Sigmoid colon (tissue), 7 donors: ENCODE measurements at places on chromosomes 11 and 22. TPM values are rescaled to one million over a fixed set of nuclear protein-coding genes. Genes with fewer than 3 reads are reported as not detected.
A peak's percentile ranks its signal among the peaks of the same experiment; 100 is the strongest.

Gene MS4A6E
- polyA plus RNA-seq = not detected

GRCh38 chr11:34160049-34160721 lies 54.8 kb downstream of the NAT10 start:
- DNase-seq = no peak

Gene HSCB
- polyA plus RNA-seq = 16.6 TPM

Gene SYT7
- 8.4 TPM for polyA plus RNA-seq

- no peak for DNase-seq
These were observed 238.8 kb downstream of the TTC28 start for GRCh38 chr22:28440592-28441390.

DNA sequence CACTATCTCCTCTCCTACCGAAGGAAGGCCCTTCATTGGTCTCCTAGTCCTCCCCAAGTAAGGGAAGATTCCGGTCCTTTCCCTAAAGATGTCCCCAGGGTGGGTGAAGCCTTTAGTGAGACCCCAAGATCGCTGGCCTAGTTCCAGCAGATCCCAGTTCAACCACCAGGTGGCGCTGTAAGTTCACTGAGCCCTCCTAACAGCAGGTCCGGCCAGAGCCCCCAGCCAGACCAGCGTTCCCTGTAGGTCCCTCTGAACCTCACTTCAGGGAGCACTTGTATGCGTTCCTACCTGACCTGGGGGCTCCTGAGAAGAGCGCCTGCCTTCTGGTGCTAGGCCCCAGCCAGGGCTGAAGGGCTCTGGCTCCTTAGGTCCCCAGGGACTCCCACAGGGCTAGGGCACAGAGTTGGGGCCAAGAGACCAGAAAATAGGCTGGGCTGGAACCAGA lies 38.1 kb downstream of the LMO1 start:
- DNase-seq = peak; percentile 83

Gene JAML
- polyA plus RNA-seq = 9.0 TPM

DNA sequence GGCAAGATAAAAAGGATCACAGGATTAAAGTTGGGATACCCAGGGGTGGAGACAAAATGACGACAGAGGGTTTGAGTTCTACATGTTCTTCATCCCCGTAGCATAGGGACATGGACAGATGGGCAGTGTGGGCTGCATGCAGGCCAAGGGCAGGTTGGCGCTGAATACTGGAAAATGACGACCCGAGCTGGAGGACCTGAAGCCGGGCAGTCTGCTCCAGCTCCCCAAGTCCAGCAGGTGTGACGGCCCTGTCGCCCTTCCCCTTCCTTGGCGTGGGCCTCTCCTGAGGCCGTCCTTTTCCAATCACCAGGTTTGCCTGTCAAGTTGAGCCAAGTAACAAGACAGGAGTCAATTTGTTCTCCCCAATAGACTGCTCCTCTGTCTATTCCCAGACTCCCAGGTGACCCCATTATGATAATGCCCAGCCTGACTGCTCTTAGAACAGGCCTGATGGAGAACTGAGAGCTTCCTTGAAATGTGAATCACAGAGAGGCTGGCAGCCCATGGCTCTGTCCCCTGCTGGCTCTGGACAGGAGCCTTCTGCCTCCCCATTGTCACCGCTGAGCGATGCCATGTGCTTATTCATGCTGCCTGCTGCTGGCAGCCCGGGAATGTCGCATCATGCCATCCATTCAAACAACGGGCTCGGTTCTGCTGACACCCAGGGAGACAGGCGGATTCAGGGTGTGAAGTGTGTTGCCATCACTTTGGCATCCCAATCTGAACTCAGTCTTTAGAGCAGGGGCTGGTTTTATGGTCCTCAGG lies 392.1 kb downstream of the NTM start:
- DNase-seq = no peak

DNA sequence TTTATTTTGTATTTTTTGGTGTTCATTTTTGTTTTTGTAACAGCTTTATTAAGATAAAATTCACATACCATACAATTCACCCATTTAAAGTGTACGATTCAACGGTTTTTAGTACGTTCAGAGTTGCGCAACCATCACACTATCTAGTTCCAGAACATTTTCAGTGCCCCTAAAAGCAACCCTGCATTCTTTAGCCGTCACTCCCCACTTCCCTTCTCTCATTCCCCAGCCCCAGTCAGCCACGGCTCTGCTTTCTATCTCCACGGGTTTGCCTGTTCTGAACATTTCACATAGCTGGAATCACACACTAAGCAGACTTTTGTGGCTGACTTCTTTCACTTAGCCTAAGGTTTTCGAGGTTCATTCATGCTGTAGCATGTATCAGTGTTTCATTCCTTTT lies 9.6 kb upstream of the KCNQ1OT1 start:
- DNase-seq = peak; percentile 80

DNA sequence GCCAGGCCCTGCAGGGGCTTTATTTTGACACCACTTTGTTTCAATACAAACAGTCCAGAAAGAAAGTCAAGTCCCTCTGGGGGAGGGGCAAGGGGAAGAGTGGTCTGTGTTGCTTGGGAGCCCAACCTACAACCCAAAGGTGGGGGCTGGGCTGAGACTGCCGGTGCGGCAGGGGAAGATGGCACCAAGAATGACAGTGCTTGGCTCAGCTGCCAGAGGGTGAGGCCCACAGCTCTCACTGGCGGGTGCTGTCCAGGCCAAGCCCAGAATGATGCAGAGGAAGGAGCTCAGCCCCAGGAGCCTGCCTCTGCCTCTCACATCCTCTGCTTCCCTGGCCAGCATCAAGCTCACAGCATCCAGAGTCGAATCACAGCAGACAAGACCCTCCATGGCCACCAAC lies 12.4 kb downstream of the ARFGAP2 start:
- DNase-seq = no peak

Gene EHF
- 94.7 TPM for polyA plus RNA-seq

DNA sequence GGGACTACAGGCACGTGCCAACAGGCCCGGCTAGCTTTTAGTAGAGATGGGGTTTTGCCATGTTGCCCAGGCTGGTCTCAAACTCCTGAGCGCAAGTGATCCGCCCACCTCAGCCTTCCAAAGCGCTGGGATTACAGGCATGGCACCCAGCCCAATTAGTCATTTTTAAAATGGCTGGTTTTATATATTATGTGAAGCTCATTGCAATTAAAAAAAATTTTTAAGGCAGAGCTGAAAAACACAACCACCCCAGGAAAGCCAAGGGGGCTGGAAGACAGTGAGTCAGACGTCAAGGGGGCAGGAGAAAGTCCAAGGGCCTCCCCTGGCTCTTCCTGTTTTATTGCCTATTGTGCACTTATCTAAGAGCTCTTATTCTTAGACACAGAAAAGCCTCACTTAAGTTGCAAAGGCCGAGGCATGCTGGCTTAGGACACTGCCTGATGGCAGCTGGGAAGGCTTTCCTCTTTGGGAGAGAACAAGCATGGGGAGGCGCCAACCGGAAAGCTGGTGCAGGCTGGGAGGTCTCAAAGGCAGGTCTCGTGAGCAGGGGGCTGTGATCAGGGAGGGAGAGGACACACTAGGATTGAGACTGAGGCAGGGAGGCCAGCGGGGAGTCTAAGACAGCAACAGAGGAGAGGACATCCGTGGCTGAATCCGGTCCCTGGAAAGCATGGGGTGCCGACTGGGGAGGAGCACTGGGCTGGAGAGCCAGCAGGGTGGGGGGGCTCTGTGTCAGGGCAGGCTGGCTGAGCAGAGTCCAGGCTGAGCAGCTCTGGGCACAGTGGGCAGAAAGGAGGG lies 11.1 kb upstream of the OSM start:
- DNase-seq = no peak

DNA sequence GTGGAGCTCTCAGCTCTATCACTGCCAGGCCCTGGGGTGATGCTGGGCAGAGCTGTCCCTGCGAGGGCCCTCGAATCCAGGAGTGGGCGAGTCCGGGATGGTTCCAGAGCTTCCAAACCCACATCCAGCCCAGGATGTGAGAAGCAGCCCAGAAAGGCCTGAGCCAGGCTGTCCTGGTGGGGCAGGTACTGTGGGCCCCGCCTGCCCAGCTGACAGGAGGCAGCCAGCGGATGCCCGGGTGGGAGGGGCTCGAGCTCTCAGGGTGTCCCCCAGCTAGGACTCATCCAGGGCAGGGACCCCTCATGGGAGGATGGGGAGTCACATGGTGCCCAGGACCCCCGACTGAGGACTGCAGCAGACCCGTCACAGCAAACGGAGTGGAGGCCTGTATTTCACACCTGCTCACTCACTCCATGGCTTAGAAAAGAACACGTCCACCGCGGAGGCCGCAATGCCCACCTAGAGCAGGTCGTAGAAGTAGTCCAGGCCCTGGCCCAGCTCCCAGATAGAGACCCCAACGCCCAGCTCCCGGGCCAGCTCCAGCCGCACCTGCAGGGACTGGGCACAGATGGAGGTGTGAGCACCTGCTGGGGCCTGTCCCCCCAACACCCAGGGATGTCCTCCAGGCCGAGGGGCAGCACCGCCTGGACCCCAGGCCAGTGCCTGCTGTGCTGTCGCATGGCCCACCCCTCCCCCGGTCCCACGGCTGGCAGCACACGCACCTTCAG lies 26.9 kb downstream of the TSPAN4 start:
- DNase-seq = no peak

Gene PNPLA3
- not detected for polyA plus RNA-seq

- no peak for DNase-seq
These were observed 8.4 kb downstream of the LRRC10B start for GRCh38 chr11:61516675-61517572.

GRCh38 chr11:41289408-41289807 lies 170.0 kb downstream of the LRRC4C start:
- DNase-seq = no peak
